Natural killer cell (primary cell): ENCODE measurements at places on chromosomes 3 and 15. TPM values are rescaled to one million over a fixed set of nuclear protein-coding genes. Genes with fewer than 3 reads are reported as not detected.

Gene CAMKV
- not detected for total RNA-seq

Gene GRM7
- not detected for total RNA-seq

Gene COL7A1
- 0.54 TPM for total RNA-seq

DNA sequence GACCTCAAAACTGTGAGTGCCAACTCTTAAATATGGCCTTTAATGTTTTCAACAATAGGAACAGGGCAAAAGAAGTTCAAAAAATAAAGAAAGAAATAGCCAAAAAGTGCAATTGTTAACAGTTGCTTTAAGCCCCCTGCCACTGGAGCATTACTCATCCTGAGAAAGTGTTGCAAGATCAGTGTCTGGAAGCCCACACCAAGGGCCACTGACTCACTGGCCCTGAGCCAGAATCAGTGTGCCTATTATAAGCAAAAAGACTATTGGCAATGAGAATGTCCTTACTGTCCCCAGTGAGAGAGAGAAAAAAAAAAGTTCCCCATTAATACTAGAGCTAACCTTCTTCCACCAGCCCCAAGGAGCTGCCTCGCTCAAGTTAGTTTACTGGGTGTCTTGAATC, 480.1 kb upstream of the ZNF385D start:
- no peak for DNase-seq

GRCh38 chr3:25080461-25080860, 347.6 kb upstream of the RARB start:
- no peak for DNase-seq
